IMR-90 (cell line): ENCODE measurements at places on chromosomes 5 and 9. TPM values are rescaled to one million over a fixed set of nuclear protein-coding genes. Genes with fewer than 3 reads are reported as not detected.

CPLANE1 gene
- 17.9 and 19.7 TPM in 2 replicates for total RNA-seq

DNA sequence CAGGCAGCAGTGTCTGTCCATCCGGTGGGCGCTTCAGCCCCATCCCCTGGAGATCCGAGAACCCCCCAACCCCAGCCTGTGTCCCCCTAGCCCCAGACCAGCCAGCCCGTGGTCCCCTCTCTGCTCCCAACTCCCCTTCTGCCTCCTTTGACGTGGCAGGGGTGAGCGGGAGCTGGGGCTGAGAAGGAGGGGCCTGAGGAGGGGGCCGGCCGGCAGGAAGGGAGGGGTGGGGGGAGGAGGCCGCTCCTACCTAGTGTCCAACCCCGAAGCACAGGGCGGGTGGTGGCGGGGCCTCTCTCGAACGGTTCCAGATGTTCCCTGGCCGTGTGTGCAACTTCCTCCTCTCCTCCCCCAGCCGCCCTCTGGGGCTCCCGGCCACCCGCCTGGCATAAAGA lies 31.0 kb downstream of the GOLGA2 start:
- DNase-seq, result peak; percentile 86

GRCh38 chr5:81397176-81397575 lies 3.2 kb upstream of the ACOT12 start:
- DNase-seq, result peak; percentile 33

GRCh38 chr5:5882706-5883105 lies 460.2 kb downstream of the ICE1 start:
- no peak for DNase-seq

- peak; percentile 69 for DNase-seq
Observed at GRCh38 chr9:33791117-33791516, 4.2 kb upstream of the PRSS3 start.
